ENCODE measurements at places on chromosomes 11 and 22.

DNA sequence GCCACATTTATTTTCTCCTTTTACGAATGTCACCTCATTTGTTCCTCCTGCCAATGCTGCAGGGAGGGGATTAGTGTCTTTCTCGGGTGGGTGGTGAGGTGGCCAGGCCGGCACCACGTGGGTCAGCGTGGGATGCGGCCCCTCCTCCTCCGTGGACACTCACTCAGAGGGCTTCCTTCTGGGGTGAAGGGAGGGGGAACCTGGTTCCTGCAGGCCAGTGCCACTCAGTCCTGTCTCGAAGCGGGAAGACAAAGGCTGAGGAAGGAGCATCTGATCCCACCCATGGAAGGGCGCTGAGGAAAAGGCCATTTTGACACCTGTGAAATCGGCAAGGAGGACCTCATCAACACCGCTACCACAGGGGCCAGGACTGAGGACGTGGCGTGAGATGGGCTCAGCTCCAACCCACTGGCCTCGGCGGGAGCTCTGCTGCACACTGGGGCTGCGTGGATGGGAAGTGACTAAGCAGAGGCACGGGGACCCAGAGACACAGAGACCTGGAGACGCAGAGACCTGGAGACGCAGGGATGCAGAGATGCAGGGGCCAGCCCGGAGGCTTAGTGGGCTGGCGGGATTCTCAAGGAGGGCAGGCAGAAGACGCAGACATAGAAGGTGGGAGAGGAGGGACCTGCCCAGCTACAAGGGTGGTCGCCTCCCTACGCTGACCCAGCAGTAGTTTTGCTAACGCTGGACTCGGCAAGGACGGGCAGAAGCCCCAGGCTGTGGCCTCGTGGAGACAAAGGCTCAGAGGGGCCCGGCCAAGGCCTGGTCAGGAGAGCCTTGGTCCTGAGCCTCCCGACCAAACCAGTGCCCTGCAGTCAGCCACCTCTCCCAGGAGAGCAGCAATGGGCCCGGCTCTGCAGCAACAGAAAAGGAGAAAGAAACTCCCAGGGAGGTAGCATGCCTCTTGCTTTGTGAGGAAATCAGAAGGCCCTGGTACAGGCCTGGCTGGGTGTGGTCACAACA is 1071.2 kb downstream of the BRD1 start:
- no peak for DNase-seq

DNA sequence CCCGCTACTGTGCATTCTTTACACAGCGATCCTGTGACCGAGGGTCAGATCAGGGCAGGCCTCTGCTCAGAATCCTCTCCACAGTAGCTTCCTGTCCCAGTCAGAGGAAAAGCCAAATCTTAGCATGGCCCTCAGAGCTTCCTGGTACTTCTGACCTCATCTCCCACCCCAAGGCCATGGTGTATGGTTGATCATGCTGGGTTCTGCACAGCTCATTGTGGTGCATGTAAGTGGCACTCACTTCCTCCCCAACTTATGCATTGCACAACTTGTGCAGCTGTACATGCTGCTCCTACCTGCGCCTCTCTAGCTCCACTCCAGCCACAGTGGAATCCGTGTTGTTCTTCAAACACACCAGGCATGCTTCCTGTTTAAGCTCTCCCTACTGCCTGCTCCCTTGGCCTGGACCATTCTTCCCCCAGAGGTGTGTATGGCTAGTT is 20.3 kb downstream of the BMAL1 start:
- DNase-seq: peak; percentile 96

DNA sequence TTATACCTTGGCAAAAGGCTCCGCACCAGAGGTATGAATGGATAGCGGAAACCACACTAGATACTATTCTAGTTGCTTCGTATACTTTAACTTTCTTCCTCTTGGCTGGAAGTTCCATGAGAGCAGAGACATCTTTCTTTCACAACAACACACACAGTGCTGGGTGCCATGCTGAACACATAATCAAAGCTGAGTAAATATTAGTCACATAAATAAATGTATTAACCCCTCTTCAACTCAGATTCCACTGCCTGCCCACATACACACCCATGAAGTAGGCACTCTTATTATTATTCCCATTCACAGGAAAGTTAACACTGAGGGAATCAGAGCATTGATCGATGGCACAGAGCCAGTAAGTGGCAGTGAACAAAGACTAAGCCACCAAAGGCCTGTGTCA is 35.4 kb downstream of the SPON1 start:
- no peak for DNase-seq

DNA sequence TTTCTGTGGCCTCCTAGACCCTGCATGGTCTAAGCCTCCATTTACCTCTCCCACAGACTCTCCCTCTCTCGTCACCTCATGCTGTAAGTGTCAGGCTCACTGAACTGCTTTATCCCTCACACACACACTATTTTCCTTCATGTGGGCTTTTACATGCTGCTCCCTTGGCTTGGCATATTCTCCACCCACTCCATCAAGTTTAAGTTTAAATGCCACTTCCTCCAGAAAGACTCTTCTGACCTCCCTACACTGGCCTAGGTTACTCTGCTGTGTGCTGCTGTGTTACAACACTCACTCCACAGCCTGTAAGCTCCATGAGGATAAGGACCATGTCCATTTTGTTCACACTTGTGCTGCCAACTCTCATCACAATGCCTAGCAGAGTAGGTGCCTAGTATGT is 2.5 kb downstream of the DCHS1 start:
- peak; percentile 25 for DNase-seq

DNA sequence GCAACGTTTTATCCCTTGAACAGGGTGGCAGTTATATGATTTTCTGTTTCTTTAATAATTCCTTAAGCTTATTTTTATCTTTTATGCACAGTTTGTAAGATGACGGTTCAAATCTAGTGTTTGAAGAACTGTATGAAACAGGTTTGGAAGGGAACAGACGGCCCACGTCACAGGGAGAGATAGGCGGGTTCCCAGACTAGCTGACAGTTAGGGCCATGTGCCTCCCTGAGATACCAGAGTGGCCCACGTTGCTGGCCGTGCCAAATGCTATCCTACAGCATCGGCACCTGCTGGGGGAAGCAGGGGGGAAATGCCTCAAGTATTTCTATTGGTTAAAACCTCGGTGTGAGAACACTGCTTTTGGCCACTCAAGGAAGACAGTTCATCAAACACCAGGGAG is 50.2 kb upstream of the BID start:
- DNase-seq: no peak

DNA sequence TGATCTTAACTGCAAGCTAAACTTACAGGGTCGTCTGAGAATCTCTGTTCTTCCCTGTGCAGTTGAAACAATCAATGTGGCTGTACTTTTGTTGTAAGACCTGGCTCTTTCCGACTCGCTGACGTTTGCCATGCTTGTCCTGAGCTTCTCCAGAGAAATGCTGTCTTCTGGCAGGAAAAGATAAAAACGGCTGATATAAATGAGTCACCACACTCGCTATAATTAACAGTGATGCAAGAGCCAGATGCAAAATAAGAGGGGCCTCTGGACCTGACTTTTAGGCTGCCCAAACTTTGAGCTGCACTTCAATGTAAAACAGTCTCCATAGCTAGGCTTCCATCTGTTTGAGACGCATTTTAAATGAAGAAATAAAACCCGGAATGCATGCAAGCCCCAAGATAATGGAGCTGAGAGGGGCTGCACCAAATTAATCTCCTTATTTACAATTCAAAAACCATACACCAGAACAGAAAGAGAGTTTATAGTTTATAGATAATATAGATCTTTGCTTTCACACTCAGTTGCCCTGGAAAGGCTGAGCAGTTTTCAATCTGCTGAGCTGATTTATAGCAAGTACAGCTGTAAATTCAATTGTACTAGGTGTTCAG is 48.5 kb downstream of the WT1 start:
- DNase-seq: no peak

GRCh38 chr11:1092919-1093318 is 18.2 kb downstream of the MUC2 start:
- no peak for DNase-seq

DNA sequence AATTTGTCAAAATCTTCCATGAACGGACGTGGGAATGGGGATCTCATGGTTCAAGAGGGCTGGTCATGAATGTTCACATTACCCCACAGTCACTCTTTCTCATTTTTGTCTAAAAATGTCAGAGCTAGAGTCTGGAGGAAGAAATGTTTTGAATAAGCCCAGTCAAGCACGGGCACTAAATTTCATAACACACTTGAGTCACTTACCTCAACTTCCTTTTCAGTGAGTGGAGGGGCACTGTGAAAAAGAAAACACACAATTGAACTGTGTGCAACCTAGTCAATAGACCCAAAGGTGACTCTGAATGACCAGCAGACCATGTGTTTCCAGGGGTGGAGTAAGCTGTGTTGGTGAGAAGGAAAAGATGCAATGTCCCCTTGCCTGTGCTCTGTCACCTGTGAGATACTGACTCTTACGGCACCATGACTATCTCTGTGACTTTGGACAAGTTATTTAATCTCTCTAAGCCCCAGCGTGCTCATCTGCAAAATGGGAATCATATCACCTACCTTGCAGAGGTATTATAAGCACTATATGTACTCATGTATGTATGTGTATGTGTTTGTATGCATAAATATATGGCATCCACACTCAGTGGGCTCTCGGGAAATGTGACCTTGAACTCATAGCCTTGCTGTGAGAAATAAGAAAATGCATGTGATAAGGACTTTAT is 38.2 kb upstream of the LYVE1 start:
- peak; percentile 92 for DNase-seq

- DNase-seq: no peak
These were observed 6.3 kb upstream of the SWAP70 start for GRCh38 chr11:9657531-9657930.

DNA sequence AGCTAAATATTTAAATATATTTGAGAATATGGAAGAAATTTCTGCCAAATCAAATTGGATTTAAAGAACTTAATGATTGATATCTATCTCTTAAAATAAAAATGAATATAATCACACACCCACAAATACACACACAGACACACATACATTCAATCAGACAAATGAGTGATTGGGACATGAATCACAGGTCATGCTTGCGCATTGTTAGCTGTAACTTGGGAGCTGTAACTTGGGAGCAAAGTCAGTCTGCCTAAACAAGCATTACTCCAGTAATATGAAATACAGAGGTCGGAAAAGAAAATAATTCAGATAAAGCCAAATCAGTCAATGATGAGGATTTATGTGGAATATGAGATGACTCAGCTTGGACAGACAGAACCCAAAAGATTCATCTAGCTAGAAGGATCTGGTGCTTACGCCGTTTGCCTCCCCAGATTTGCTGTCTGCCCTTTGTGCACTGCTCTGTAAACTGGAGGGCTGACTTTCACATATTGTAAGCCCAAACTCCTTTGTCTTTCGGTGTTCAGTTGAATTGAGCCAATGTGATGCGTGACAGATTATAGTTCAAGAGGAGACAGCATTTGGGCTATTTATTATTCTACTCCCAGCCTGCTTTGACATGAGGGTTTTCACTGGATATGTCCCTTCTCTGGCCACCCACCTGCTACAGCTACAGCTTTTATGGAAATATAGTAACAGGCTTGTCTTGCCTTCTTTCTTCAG is 1.6 kb downstream of the OR56B1 start:
- no peak for DNase-seq

DNA sequence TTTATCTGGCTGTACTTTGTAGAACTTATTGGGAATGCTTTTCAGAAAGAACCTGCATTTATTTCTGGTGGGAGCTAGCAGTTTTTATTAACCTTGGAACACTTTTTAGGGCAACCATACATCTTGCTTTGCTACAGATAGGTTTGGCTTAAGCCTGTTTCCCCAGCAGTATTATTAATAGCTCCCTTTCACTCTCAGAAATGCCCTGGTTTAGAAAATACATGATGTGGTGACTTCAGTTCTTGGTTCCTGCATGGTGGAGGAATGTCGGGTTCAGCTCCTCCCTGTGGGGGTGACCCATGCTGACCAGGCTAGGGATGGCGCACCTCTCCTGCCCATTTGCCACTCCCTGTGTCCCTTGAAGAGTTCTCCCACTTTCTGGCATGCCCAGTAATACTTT is 28.2 kb downstream of the ZBED4 start:
- no peak for DNase-seq

DNA sequence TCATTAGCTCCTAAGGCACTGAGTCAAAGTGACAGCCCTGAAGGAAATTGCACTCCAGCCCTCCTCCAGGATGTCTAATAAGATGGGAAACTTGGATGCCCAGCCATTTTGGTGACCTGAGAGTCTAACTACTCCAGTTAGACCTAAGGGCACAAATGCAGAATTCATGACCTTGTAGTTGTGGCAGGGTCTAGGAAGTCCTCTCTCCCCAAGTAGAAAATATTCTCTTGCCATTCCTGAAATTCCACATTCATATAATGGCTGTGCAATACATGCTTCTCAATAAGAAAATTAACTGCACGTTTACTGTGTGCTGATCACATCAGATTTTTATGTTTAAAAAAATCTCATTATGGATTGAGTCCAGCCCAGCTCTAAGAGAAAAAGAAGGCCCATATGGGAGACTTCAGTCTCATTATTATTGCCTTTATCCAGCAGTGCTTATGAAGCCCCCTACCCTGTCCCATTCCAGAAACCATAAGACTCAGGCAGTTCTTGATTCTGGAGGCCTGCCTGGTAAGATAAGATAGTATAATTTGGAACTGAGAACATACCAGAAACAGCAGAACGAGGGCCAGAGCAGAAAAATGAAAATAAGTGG is 133.7 kb upstream of the LDLRAD3 start:
- no peak for DNase-seq

- no peak for DNase-seq
These were observed 91.4 kb upstream of the CTSC start for GRCh38 chr11:88428959-88429358.

GRCh38 chr22:23251445-23252093 is 71.3 kb downstream of the BCR start:
- DNase-seq: no peak

GRCh38 chr22:45799291-45799690 is 127.7 kb downstream of the ATXN10 start:
- no peak for DNase-seq

- no peak for DNase-seq
These were observed 113.3 kb downstream of the ZNF280B start for GRCh38 chr22:22395245-22395644.

GRCh38 chr11:114794048-114794684 is 115.8 kb downstream of the NXPE2 start:
- no peak for DNase-seq

DNA sequence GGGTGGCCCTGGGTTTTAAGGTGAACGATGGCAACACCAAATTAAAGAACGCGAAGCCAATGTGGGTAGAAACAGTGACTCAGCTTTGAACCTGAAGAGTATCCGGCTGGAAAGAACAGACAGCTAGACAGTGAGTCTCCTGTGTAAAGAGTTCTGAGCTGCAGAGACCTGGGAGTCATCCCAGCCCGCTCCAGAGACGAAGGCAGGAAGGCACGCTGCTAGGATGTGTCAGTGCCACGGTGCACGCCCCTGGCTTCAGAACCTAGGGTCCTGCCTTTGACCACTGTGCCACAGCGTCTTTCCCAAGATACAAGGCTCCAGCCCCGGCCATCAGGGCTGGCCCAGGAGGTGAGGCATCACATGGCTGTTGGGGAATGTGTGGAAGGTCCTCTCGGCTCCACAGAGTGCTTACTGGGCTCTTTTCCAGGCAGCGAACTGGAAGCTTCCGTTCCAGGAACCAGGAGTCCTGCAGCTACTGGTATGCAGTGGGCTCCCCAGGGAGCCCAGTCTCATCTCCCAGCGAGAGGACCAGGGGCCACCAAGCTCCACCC is 29.9 kb downstream of the LRFN4 start:
- no peak for DNase-seq

- peak; percentile 69 for DNase-seq
These were observed 18.8 kb downstream of the P2RY2 start for GRCh38 chr11:73236854-73237253.

- DNase-seq: no peak
These were observed 11.8 kb downstream of the NAP1L4 start for GRCh38 chr11:2980168-2980840.

GRCh38 chr11:47466701-47467250 is 17.8 kb upstream of the RAPSN start:
- DNase-seq: no peak

Data from AML-193 (cell line).